Fibroblast of skin of right biceps (primary cell): ENCODE measurements at places on chromosomes 4 and X.

DNA sequence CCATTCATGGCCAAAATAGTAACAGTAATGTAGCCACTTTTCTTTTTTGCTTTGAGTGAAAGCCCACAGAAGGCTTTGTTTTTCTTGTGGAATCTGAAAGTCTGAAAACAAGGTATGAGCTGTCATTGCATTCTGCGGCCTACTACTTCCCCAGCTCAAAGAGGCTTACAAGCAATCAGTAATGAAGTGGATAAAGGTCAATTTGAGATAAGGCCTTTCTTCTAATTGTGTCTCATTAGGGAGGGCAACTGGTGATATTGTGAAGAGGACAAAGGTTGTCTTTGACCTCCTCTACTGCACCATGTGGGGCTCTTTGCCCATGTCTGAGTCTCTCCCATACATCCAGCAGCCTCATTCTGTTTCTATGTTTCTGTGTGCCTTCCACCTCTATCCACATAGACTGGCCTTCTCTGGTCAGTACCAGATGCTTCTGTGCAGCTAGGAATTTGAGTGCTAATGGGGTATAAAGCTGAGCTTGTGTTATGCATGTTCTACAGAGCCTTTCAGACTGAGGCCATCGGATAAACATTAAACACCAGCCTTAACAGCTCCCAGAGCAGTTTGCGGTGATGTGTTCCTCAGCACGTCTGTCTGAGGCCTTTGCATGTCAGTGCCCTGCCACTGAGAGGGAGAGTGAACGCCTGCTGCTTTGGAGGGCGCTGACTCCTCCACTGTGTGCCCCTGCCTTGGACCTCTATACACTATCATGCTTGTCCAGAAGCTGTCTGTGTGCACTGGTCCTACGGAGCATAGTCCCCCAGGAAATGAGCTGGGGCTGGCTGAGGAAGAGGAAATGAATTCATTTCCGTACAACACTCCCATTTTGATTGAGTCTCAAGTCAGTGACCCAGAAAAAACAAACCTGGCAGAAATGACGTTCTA lies 80.2 kb downstream of the SH2D1A start:
- DNase-seq = no peak

DNA sequence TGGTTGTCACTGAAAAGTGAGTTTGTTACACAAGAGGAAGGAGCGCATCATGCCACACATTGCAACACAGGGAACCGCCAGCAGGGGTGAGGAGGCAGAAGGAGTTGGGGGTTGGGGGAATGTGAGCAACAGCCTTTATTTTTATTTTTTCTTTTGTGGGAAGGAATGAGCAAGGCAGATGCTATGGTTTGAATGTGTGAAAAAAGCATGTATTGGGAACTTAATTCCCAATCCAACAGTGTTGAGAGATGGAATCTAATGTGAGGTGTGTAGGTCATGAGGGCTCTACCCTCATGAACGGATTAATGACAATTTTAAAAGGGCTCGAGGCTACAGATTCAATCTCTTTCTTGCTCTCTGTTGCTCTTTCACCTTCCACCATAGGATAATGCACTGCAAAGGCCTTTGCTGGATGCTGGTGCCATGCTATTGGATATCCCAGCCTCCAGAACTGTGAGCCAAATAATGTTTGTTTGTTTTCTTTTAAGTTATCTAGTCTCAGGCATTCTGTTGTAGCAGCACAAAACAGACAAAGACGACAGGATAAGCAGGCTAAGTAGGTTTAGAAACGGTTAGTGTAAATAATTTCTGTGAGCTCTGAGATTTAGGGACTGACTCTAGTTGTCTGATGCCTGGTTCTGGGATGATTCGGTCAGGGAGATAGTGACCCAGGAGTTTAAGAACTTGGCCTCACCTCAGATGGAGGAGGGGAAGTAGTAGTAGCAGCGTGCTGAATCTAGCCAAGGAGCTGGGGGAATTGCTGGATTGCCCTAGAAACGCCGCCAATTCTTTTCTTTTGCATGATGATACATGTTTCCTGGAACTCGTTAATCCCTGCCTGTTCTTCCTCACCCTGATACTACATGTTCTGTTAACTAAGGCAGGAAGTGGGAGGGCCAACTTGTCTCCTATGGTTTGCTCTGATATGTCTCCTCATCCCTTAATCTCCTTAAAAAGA lies 156.6 kb upstream of the CTSO start:
- DNase-seq = peak; percentile 79

DNA sequence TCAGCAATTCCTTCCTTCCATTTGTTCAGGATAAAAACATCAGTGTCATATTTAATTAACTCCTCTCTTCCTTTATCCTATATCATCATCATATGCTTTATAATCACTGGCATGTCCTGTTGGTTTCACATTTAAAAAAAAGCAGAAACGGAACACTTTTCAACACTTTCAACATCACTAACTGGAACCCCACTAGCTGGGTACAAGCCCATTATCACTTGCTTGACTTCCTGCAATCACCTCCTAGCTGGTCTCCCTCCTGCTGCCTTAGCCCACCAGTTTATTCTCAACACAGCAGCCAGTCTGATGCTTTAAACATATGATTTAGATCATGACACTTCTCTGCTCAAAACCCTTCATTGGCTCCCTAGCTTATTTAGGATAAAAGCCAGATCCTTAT lies 116.4 kb upstream of the LSM6 start:
- DNase-seq = no peak

DNA sequence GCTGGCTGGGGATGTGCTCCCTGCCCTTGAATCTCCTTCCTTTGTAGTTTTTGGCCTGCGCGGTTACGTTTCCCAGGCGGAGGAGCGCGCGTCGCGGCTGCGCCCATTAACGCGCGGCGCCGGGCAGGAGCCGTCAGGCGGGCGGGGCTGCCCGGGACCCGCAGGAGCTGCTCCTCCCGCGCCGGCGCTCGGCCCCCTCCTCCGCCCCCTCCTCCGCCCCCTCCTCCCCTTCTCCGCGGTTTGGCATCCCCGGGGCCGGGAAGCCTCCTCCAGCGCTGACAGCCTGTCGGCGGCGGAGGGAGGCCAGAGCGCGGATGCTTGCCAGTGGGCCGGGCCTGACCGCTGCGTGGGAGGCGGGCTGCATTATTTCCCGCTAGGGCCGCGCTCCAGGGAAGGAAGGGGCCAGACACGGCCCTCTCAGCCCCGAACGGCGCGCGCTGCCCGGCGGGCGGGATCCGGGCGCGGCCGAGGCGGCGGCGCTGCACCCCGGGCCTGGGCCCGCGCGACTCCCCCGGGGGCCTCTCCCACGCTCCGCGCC lies at the start of gene DCLK2:
TSS of gene DCLK2 (plus strand) at position 405 of the 538 bp plus-strand sequence. CDS start 583 bp downstream, outside the sequence.
- peak; percentile 91 for DNase-seq

- no peak for DNase-seq
Observed at GRCh38 chr4:113050371-113050755, 910 bp downstream of the ANK2 start.

DNA sequence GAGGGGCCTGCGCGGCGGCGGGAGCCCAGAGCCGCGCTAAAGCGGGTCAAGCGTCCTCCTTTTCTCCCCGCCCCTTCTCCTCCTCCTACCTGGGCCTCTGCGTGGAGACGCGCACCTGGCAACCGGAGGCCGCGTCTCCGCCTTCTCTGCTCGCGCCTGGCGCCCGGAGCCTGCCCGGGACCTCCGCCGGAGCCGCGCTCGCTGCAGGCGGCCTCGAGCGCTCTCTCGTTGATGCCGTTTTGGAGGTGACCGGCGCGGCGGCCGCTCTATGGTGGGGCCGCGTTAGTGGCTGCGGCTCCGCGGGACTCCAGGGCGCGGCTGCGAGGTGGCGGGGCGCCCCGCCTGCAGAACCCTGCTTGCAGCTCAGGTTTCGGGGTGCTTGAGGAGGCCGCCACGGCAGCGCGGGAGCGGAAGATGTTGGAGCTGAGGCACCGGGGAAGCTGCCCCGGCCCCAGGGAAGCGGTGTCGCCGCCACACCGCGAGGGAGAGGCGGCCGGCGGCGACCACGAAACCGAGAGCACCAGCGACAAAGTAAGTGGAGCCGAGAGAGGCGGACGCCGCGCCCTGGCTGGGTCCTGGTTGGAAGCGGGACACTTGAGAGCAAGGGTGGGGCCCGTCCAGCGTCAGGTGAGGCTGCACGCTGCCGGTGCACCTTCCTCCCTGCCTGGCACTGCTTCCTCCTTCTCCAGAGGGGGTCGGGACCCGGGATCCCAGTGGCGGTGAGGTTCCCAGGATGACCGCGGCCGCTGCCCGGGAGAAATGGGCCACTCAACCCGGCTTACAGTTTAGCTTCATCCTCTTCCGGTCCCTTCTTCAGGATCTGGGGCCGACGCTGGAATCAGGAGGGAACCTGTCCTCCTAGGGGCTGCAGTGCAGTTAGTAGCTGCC lies at the start of gene CDS1:
TSS of gene CDS1 (plus strand) at position 140 of the 888 bp plus-strand sequence. CDS start at position 415, 275 bp downstream.
- DNase-seq = peak; percentile 5

- DNase-seq = no peak
Observed at GRCh38 chr4:169662206-169662605, 41.8 kb downstream of the CLCN3 start.

DNA sequence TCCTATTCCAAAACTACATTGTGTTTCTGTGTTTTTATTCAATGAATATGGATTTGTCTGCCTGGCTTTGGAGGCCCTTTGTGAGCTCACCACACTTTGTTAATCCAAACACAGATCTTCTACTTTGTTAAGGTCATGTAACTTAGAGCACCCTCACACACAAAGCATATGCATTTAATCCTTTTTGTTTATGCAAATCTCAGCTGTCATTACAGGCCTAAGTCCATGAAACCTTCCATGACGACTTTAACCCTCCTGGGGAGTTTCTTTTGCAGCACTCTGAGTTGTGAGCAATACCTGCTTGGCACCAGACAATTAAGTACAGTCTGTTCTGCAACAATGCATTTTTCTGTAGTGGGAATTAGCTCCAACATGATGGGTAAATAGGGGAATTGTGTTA lies 14.9 kb downstream of the CCSER1 start:
- no peak for DNase-seq

GRCh38 chrX:16855363-16856075 lies 14.6 kb downstream of the RBBP7 start:
- no peak for DNase-seq
